Panc1 (cell line): ENCODE measurements at places on chromosomes 2 and 18.
A peak's percentile ranks its signal among the peaks of the same experiment; 100 is the strongest.

- peaks cover 48% of the 10 kb centered on the region for H3K4me1 ChIP-seq
- H3K4me3 ChIP-seq: peak overlapping the region; percentile 70
- peak overlapping the region; percentile 89 for H3K27ac ChIP-seq
- H3K36me3 ChIP-seq: no peaks in the 10 kb centered on the region; the same call in 1 of the 2 replicates
- DNase-seq: no peak
- no peaks in the 10 kb centered on the region for H3K27me3 ChIP-seq
Observed at GRCh38 chr2:12718015-12718671, 1.4 kb downstream of the TRIB2 start.

DNA sequence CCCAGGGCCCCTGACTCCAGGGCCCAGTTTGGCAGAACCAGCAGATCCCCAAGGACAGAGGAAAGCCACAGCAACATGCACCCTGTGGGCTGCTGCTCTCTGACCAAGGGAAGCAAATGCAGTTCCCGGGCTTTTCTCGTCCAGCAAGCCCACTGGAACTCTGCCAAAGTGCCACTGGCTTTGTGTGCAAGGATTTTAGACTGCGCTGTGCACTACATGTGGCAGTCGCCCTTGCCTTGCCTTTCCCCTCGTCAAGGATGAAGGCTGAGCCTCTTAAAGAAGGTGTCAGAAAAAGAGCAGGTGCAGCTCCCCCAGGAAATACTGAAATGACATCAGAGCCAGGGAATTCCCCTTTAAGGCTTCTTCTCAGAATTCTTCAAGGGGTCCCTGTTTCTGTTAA, 199.2 kb downstream of the TFCP2L1 start:
- no peak overlapping the region for H3K4me3 ChIP-seq
- no peak overlapping the region for H3K27ac ChIP-seq

DNA sequence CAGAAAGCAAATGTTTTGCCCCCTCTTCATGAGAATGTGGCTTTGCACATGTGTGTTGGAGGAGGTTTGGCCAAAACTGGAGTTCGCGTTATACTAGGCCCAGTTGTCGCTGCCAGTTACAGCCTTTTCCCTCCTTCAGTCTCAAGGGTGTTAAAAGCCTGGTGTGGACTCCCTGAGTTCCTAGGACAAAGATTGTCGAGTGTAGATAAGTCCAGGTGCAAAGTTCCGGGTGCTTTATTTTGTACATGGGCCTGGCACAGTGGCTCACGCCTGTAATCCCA, 542 bp upstream of the RNF103 start:
- DNase-seq: no peak
- H3K4me1 ChIP-seq: peaks cover 12% of the 10 kb centered on the region
- peak overlapping the region; percentile 96 for H3K27ac ChIP-seq
- H3K4me3 ChIP-seq: peak overlapping the region; percentile 97
- H3K36me3 ChIP-seq: peaks cover 11% of the 10 kb centered on the region

DNA sequence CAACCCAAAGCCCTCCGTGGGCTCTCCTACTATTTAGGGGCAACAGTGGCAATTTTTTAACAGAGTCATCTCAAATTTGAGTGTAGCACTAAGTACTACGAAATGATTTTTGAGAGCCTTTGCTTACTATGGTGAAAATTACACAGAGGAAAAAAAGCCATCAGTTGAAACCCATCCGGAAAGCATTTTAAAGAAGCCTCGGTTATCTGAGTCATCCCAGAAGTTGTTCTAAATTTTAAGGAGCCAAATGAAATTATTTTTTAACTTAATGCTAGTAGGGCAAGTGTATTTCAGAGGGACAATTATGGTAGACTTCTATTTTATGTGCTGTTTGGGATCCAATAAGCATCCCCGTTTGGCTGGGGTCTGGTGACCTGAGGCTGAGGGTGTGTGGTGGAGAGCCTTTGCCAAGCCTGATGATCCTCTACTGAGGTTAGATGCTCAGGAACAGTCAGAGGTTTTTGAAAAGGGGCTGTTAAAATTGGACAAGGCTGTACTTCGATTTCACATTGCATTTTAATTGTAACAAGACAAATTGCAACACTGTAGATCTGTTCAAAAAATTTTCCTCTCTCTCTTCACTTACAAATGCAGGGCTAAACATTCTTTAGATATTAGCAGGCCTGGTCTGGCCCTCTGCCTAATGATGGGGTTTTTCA, 47.0 kb downstream of the RAPGEF4 start:
- H3K4me3 ChIP-seq: no peak overlapping the region
- DNase-seq: no peak
- no peaks in the 10 kb centered on the region for H3K36me3 ChIP-seq
- H3K27me3 ChIP-seq: no peaks in the 10 kb centered on the region
- H3K27ac ChIP-seq: no peak overlapping the region
- peaks cover 5% of the 10 kb centered on the region; the same call in 1 of the 2 replicates for H3K4me1 ChIP-seq

DNA sequence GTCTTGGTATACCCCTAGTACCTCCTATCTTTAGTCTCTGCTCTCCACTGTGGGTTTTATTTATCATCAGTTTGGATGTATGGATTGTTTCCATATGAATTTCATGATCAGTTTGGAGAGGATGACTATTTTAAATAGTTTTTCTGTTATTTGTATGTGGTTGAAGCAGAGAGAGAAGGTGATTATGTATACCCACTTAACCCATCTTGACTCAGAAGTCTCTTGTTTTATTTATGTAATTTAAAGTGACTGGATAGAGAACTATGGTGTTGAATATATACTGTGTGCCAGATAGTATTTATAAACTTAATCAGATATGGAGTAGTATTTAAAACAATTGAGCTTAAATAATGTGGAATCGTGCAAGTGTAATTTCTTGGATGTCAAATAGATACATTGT, 39.9 kb downstream of the SMAD4 start:
- H3K27me3 ChIP-seq: no peaks in the 10 kb centered on the region
- DNase-seq: no peak
- no peak overlapping the region for H3K27ac ChIP-seq
- no peak overlapping the region for H3K4me3 ChIP-seq
- no peaks in the 10 kb centered on the region; the same call in 1 of the 2 replicates for H3K36me3 ChIP-seq
- H3K4me1 ChIP-seq: no peaks in the 10 kb centered on the region; the same call in 1 of the 2 replicates
